T-helper 17 cell (primary cell): ENCODE measurements at places on chromosomes 1 and 21. TPM values are rescaled to one million over a fixed set of nuclear protein-coding genes. Genes with fewer than 3 reads are reported as not detected.

Gene ITLN2
- total RNA-seq: not detected

Gene NTMT2
- not detected for total RNA-seq

Gene LCE1E
- not detected for total RNA-seq

Gene RIIAD1
- not detected for total RNA-seq

Gene TNFRSF4
- 127 TPM for total RNA-seq

Gene KIF2C
- total RNA-seq: 1.4 TPM

Gene S100A8
- total RNA-seq: 4.6 TPM

Gene MRPL39
- total RNA-seq: 8.9 TPM

Gene CHTOP
- 82.0 TPM for total RNA-seq

Gene LCE6A
- total RNA-seq: not detected

Gene CLCA4
- not detected for total RNA-seq

Gene OR10Z1
- total RNA-seq: not detected

Gene SYT2
- not detected for total RNA-seq
